A549 treated with ZK216348 at 1 μM for 4 hours (cell line): ENCODE measurements at places on chromosomes 16 and 17. TPM values are rescaled to one million over a fixed set of nuclear protein-coding genes. Genes with fewer than 3 reads are reported as not detected.

Gene TLCD3A
- 53.3 to 61.1 TPM (median 60.4 TPM) in 5 replicates for total RNA-seq

Gene LPCAT2
- 4.1 to 9.1 TPM (median 6.5 TPM) in 5 replicates for total RNA-seq

Gene PTGES3L
- 0.69 to 1.2 TPM (median 0.74 TPM) in 5 replicates for total RNA-seq

Gene ZNF629
- total RNA-seq: 15.6 to 17.9 TPM (median 17.8 TPM) in 5 replicates

Gene TMEM114
- total RNA-seq: not detected in 5 replicates

Gene BRCA1
- total RNA-seq: 25.7 to 31.2 TPM (median 28.2 TPM) in 5 replicates

Gene KIFC3
- total RNA-seq: 103 to 185 TPM (median 173 TPM) in 5 replicates

Gene TBC1D3
- total RNA-seq: not detected in 5 replicates

Gene KCNH6
- not detected in 5 replicates for total RNA-seq

Gene TOP2A
- total RNA-seq: 134 to 262 TPM (median 221 TPM) in 5 replicates

Gene CDT1
- 16.4 to 34.7 TPM (median 30.6 TPM) in 5 replicates for total RNA-seq

Gene SSTR5
- 0.20 to 0.57 TPM (median 0.53 TPM) in 5 replicates for total RNA-seq

Gene CNGB1
- 0.22 to 0.33 TPM (median 0.29 TPM) in 4 of 5 replicates, not detected in the other for total RNA-seq

Gene ATF7IP2
- 6.3 to 12.4 TPM (median 10.2 TPM) in 5 replicates for total RNA-seq

Gene ALDH3A1
- total RNA-seq: 787 to 1,153 TPM (median 809 TPM) in 5 replicates

Gene ABCC6
- total RNA-seq: 0.60 to 1.6 TPM (median 0.79 TPM) in 5 replicates

Gene CALB2
- 4.7 to 7.1 TPM (median 5.1 TPM) in 5 replicates for total RNA-seq

Gene SLC7A6
- 24.7 to 35.4 TPM (median 30.5 TPM) in 5 replicates for total RNA-seq

Gene CHST5
- 0.08 TPM in 1 of 5 replicates, not detected in the others for total RNA-seq

Gene GPR142
- not detected in 5 replicates for total RNA-seq

Gene CEP131
- 5.3 to 11.0 TPM (median 8.9 TPM) in 5 replicates for total RNA-seq

Gene ASIC2
- 1.7 to 3.1 TPM (median 2.0 TPM) in 5 replicates for total RNA-seq

Gene RNF222
- not detected in 5 replicates for total RNA-seq

Gene OTOP3
- not detected in 5 replicates for total RNA-seq

Gene WFIKKN1
- 0.18 to 0.26 TPM (median 0.22 TPM) in 4 of 5 replicates, not detected in the other for total RNA-seq

Gene KRTAP4-1
- 0.32 TPM in 1 of 5 replicates, not detected in the others for total RNA-seq

Gene PRR29
- total RNA-seq: 0.66 to 1.8 TPM (median 0.68 TPM) in 5 replicates

Gene MT4
- total RNA-seq: not detected in 5 replicates

Gene KRTAP3-1
- not detected in 5 replicates for total RNA-seq

Gene RUNDC3A
- total RNA-seq: 0.74 to 1.3 TPM (median 0.90 TPM) in 5 replicates

Gene ANKRD40CL
- not detected in 5 replicates for total RNA-seq

Gene OR2C1
- total RNA-seq: not detected in 5 replicates

Gene C1QTNF8
- not detected in 5 replicates for total RNA-seq

Gene YBX2
- 0.19 to 0.84 TPM (median 0.47 TPM) in 5 replicates for total RNA-seq

Gene CA5A
- not detected in 5 replicates for total RNA-seq

Gene VAT1L
- not detected in 5 replicates for total RNA-seq

Gene ABCA6
- total RNA-seq: not detected in 5 replicates

Gene SYT17
- 10.7 to 15.4 TPM (median 12.7 TPM) in 5 replicates for total RNA-seq

Gene AXIN1
- total RNA-seq: 19.5 to 37.6 TPM (median 34.7 TPM) in 5 replicates

Gene ZP2
- not detected in 5 replicates for total RNA-seq

Gene KRT12
- total RNA-seq: not detected in 5 replicates
